NCI-H510A treated with DMSO at 0.1 percent for 48 hours (cell line): ENCODE measurements at places on chromosomes 3 and 15.

GRCh38 chr15:66723826-66724731 is 22.0 kb downstream of the SMAD6 start:
- DNase-seq = no peak

- peak; percentile 91 for DNase-seq
Measured at GRCh38 chr3:6512172-6512800, 348.6 kb upstream of the GRM7 start.

DNA sequence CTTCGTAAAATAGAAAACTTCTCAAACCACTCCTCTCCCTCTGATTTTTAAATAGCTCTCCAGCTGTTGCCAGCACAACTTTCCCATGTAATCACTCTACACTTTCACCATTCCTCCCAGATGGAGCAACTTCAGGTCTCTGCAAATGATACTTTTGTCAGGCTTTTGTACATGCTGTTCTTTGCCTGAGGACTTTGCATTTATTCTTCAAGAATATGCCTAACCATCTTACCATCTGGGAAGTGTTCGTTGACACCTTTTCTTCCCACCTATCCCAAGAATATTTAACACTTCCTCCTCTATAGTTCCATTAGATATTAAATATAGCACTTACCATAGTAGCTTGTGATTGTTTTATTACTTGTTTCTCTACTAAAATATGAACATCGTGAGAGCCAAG is 703.7 kb downstream of the CADM2 start:
- no peak for DNase-seq

DNA sequence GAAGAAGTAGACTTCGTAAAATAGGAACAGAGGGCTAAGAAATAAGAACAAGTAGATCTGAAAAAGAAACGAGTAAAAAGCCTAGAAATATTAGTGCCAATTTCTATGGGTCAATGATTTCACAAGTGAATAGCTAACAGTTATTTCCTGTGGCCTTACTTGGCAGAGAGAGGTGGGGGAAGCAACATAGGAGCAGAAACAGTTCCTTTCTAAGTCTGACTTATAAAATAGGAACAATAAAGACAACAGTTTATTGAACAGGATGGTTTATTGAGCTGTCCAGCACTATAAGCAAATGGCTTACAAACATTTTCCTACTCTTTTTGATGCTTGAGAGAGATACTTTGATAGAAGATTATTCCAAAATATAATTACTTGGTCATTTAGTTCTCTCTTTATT is 37.9 kb downstream of the AGTR1 start:
- peak; percentile 54 for DNase-seq

DNA sequence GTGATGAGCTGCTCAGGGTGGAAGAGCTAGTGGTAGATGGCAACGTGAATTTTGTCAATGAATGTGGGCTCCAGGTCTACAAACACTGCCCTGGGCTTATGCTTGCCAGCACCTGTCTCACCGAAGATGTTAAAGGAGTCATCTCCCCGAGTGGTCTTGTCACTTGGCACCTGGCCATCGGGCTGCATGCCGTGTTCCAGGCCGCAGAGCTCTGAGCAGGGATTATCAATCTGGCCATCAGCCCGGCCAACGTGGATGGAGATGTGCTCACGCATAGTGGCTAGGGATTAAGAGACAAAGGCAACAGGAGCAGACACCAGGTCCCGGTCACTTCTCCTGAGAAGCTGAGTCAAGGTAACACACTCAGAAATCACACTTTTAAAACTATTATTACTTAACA is 54.8 kb upstream of the ACTC1 start:
- DNase-seq = no peak

DNA sequence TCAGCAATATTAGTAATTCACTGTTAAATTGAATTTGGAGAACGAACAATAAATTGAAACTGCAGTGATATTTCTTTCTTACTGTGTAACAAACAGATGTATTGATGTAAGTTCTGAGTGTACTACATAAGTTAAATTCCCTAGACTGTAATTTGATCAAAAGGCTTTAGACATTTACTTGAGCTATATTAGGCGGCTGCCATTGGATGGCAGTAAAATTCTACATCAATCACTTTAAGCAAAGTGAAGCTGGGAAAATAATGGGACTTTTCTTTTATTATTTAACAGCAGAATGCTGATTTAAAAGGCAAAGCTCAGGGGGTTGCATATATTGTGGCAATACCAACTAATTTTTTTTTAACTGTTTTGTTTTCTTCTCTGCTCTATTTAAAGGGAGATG is 212.6 kb upstream of the PLSCR5 start:
- DNase-seq = peak; percentile 25

- DNase-seq = no peak
Measured at GRCh38 chr3:161348796-161349400, 22.4 kb downstream of the SPTSSB start.

DNA sequence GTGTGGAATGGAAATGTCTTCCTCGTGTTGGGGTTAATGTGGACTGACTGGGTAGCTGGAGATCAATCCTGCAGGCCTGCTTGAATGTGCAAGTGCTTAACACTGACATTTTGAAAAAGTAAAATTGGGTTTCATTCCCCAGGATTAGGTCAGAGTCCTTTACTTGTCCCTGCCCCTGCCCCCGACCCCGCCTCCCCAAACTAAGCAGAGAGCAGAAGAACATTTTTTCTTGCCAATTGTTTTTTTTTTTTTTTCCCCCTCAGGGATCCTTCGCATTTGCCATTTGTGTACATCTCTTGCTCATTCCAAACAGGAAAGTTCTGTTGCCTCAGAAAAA is 147.0 kb upstream of the NR2F2 start:
- DNase-seq = no peak

DNA sequence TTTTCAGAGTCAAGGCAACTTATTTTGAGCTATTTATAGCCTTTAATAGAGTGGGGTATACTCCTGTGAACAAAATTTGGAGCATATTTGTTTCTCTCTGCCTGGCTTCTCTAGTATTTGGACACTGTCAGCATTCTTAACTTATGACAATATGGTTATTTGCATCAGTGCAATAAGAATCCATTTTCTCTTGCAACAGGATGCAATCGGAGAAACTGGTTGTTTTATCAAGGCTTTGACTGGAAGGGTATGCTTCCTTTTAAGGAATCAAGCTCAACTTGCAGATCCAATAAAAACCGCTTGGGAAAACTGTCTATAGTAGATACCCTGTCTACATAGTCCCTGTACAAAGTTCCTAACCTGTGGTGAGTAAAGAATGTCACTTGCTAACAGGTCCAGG is 106.7 kb downstream of the DPH6 start:
- no peak for DNase-seq
